ENCODE measurements at places on chromosomes 13 and 19.

DNA sequence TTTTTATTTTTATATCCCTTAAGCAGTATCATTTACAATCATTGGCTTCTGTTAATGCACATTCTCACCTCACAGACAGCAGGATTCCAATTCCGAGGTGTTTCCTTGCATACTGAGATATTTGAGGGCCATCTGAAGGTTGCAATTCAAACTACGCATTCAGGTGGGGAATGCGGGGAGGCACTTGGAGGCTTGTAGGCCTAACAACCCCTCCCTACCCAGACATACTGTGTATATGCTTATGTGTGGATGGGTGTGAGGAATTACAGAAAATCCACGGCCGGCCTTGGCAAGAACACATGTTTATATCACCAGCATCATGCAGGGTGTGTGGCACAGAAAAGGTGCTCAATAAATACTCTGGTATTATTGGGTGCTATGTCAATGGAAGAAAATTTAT lies 43.3 kb upstream of the PCDH8 start:
- no peak for DNase-seq

GRCh38 chr13:56670563-56670962 lies 470.2 kb upstream of the PRR20A start:
- no peak for DNase-seq

- DNase-seq, result no peak
Observed at GRCh38 chr13:73429701-73430100, 370.9 kb downstream of the KLF5 start.

GRCh38 chr13:113808058-113808834 lies 49.2 kb downstream of the TMEM255B start:
- no peak for DNase-seq

- DNase-seq, result no peak
Observed at GRCh38 chr19:45664575-45664974, 3.4 kb upstream of the GIPR start.

GRCh38 chr13:25867038-25867437 lies 184.8 kb downstream of the SHISA2 start:
- peak; percentile 72 for DNase-seq

GRCh38 chr19:47631681-47632446 lies 22.9 kb downstream of the BICRA start:
- no peak for DNase-seq

DNA sequence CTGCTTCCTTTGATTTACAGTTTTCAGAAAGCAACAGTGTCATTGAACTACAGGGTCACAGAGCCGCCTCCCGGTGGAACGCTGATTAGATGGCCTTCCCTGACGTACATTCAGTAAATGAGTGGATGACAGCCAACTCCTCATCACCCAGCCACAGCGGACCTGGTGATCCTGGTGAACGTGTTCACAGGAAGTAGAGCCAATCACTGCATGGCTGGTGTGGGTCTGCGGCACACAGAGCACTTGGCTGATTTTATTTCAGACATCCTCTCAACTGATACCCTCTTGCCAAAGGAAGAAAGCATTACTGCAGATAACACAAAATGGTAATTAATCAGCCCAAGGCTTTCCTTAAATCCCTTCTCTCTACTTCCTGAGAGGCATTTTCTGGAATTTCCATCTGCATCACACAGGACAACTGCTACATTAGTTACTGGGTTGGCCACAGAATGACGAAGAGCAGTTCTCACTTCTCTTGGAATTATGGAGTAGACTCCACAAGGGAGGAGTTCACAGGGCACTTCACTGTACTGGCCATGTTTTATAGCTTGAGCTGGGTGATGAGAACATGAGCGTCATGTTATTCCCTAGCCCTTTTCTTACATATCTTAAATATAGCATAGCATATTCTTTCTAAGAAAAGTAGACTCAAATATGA lies 84.0 kb upstream of the SLC7A1 start:
- no peak for DNase-seq

DNA sequence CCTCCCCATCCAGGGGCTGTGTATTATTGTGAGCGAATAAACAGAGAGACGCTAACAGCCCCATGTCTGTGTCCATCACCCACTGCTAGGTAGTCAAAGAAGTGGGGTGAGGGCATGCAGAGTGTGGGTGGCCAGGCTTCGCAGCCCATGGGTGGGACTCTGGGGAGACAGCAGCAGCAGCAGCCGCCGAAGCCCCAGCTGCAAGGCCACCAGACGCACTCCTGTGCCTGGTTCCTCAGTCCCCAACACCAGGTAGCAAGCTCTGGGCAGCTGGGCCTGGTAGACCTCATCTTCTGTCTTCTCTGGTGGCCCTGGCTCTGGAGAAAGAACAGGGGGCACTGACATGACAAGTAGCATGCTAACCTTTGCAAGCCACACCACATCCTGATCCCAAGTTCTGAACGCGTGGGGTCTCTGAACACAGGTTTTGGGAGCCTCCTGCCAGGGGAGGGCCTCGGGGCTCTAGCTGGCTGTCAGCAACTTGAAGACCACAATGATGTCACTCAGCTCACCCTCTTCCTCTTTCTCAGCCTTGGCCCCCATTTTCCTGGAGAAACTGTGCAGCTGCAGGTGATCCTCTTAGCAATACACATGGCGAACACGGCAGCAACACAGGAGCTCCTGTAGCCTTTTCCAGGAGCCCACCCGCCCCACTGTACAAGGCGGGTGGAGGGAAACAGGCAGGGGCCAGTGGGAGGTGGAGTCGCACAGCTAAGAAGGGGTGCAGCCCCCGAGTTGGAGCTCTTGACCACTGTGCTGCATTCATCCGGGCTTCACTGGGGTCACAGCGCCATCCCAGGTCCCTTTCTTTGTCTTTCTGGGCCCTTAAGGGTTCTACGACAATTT lies 5.8 kb downstream of the FUZ start:
- DNase-seq, result no peak

- DNase-seq, result no peak
Observed at GRCh38 chr19:14619404-14619803, 36.5 kb downstream of the CLEC17A start.

DNA sequence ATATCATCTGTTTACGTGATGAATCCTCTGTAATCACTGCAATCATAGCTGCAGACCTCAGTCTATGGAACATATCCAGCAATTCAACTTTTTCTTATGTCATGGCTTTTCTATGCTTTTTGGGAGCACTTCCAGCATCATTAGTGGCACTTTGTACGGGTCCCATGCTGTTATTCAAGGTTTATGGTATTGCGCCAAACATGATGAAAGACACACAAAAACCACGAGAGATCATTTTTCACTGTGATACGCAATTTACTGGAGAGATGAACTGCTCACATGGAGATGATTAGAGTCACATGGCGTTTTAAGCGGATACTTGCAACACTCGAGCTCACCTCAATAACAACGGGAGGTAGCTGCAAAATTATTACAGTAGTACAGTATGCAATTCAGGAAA lies 2101.7 kb upstream of the PCDH20 start:
- no peak for DNase-seq

DNA sequence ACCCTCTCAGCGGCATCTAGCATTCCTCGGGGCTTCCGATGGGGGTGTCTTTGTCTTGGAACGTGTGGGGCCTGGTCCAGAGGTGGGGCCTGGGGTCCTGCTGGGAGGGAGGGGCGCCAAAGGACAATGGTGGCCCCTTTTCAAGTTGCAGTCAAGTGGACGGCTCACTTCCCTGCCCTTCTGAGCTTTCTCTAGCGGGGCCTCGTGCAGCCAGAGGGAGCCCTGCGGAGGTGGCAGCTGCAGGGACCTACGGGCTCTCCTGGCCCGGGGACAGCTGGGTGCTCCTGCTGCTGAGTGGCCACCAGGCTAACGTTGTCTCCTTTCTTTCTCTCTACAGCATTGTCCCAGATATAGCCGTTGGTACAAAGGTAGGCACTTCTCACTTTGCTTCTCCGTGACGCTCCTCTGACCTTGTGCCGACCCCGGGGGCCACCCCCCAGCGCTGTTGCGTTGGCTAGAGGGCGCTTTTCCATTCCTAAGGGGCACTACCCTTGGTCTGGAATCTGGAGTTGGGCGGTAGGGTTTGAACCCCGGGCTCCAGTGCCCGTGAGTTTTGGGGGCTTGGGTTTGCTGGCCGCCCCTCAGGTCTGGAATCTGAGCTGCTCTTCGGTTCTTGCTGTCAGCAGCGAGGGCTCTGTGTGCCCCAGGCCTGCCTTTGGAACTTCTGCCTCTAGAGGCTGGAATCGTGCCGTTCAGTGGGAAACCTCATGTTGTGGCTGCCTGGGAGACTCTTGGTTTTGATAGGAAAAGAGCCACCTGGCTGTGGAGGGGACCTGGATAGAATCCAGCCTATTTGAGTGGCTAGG lies 2.0 kb downstream of the PTBP1 start:
- no peak for DNase-seq

DNA sequence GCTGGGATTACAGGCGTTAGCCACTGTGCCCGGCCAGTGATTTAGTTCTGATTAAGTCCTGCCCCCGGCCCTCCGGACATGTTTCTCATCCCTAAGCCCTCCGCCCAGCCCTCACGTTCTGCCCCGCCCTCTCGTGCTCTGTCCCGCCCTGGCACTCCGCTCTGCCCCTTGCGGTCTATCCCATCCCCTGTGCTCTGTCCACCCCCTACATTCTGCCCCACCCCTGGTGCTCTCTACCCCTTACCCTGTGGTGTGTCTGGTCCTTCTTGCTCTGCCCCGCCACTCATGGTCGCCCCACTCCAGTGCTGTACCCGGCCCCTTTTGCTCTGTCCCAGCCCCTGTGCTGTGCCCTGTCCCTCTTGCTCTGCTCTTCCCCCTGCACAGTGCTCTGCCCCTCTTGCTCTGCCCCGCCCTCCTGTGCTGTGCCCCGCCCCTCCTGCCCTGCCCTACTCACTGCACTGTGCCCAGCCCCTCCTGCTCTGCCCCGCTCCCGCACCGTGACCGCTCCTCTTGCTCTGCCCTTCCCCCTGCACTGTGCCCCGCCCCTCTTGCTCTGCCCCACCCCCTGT lies 3.0 kb downstream of the GTPBP3 start:
- DNase-seq, result no peak

- peak; percentile 96 for DNase-seq
Observed at GRCh38 chr13:41019011-41019487, at the start of gene ELF1. TSS of gene ELF1 (minus strand) at chr13:41019316. CDS start at chr13:40982054, 37,262 bp downstream.

GRCh38 chr13:50243931-50244330 lies 228.7 kb downstream of the KCNRG start:
- DNase-seq, result no peak

GRCh38 chr19:51691584-51692428 lies 1.3 kb upstream of the SPACA6 start:
- no peak for DNase-seq

DNA sequence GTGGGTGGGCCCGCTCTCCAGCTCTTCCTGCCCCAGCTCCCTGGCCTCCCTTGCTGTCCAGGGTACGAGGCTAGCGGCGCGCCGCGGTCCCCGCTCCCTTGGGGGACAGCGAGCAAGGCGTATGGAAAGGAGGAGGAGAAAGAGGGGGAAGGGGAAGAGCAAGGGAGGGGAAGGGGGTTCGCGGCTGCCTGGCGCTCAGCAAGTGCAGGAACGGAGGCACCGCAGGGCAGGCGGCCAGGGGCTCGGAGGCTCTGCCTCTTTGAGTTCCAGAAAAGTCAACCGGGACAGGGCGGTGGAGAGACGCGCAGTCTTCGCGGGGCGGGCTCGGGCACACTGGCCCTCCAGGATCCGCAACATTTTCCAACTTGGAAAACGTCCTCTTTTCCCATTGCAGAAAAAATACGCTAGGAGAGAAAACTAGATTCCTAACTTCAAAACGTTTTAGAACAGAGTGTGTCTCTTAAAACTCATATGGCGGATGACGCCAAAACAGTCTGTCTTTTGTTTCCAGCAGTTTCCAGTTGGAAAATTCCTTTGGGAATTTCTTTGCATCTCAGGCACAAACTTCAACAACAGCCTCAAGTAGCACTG lies 23.1 kb upstream of the TNFRSF19 start:
- no peak for DNase-seq

DNA sequence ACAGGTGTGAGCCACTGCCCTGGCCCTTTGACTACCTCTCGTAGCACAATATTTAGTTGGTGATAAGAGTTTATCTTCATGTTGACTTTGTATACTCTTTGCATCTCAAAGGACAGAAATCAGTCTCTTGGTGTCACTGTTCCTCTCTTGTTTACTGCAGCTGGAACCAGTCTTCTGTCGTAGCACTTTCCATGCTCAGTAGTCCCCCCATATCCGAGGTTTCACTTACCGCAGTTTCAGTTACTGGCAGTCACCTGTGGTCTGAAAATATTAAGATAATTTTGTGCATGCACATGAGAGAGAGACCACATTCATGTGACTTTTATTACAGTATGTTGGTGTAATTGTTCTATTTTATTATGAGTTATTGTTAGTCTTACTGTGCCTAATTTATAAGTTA lies 49.1 kb downstream of the WASF3 start:
- DNase-seq, result no peak

GRCh38 chr19:29817316-29817715 lies 5.5 kb downstream of the CCNE1 start:
- DNase-seq, result no peak

- DNase-seq, result peak; percentile 7
Observed at GRCh38 chr19:8578642-8579265, 1.5 kb upstream of the MYO1F start.

DNA sequence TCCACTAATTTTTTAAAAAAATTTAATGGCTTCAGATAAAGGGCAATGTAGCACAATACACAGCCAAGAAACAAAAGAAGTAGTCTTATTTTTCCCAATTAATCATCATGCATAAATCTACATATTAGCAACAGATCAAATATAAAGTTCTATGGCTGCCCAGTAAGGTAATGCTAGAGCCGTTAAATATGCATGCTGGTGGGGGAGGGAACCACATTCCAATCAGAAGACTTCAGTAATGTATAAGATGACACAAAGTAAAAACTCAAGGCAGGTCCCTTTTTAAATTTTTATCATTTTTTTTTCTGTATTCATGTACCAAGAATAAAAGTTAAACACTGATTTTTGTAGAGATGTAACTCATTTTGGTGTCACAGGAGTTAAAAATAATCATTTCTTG lies 62.0 kb downstream of the MPHOSPH8 start:
- DNase-seq, result no peak

GRCh38 chr19:13861714-13862531 lies 15.0 kb upstream of the NANOS3 start:
- no peak for DNase-seq

- DNase-seq, result no peak
Observed at GRCh38 chr13:90680826-90681225, 666.7 kb upstream of the MIR17HG start.

DNA sequence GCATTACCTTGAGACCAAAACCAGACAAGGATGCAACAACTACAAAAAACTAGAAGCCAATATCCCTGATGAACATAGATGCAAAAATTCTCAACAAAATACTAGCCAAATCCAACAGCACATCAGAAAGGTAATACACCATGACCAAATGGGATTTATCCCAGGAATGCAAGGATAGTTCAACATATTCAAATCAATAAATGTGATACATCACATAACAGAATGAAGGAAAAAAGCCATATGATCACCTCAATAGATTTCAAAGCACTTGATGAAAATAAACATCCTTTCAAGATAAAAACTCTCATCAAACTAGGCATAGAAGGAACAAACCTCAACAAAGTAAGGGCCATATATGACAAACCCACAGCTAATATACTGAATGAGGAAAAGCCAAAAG lies 10.2 kb upstream of the ZNF546 start:
- no peak for DNase-seq
